Suppressor macrophage (primary cell): ENCODE measurements at places on chromosomes 2 and 18.

- no peak for DNase-seq
These were observed 28.5 kb downstream of the SLC66A2 start for GRCh38 chr18:79922971-79923411.

GRCh38 chr2:107337209-107337898, 451.4 kb upstream of the ST6GAL2 start:
- DNase-seq: no peak

- no peak for DNase-seq
These were observed 36.0 kb downstream of the TTC27 start for GRCh38 chr2:32663864-32664263.

DNA sequence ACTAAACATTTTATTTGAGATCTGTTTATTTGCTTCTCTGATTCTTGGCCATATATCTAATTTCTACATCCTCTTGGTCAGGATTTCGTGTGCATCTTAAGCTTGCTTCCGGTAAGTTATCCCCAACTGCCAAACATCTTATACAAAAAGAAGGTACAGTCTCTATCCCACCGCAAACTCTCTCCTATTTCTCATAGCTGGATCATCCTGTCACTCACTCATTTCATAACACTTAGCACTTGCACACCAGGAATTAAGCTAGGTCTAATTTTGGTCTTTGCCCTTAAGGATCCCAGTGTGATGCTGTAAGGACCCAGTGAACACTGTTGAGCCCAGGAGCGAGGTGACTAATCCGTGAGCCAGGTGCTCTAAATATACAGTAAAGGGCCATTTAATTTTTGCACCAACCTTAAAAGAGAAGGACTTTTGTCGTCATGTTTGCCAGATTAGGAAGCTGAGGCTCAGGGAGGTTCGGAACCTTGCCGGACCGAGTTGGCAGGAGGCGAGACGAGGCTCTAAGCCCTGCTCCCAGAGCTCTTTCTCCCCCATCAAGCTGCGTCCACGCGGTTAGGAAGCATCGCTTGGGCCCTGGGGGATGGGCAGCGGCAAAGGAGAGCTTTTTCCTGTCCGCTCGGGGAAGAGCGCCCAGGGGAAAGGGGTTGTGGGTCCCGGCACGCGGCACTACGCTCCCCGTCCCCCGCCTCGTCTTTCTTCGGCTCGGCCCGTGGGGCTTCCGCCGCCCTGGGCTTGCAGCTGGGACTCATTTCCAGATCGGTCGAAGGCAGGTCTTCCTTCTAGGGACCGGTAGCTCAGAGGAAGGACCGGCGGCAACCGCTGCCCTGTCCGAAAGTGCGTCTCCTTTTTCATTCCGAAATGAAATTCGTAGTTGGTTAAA, 4.1 kb upstream of the ITPRIPL1 start:
- peak; percentile 54 for DNase-seq

GRCh38 chr2:208594642-208595385, 188.2 kb downstream of the PTH2R start:
- no peak for DNase-seq

GRCh38 chr2:234827096-234827860, 124.5 kb upstream of the SH3BP4 start:
- DNase-seq: no peak

- DNase-seq: peak; percentile 23
These were observed 554.6 kb upstream of the TNP1 start for GRCh38 chr2:217414429-217414828.

- no peak for DNase-seq
These were observed 8.1 kb downstream of the NCK2 start for GRCh38 chr2:105752691-105753358.

DNA sequence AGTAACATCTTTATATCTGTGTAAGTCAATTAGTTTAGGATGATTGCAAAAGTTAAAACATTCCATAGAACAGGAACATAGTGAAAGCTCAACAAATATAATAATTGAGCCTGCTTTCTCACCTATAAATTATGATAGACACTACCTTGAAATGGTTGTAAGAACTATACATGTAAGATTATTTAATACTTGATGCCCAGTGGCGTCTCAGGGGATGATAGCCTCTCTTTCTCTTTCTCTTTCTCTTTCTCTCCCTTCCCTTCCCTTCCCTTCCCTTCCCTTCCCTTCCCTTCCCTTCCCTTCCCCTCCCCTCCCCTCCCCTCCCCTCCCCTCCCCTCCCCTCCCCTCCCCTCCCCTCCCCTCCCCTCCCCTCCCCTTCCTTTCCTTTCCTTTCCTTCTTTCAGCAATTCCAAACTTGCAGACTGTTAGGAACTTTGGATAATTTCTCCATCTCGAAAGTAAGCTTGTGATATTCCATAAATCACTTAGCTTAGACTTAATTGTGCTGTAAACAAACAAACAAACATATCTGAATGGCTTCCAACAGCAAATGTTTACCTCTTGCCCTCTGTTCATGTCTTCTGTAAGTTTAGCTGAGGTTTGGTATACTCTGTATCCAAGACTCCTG, 1102.7 kb downstream of the TSN start:
- DNase-seq: no peak

DNA sequence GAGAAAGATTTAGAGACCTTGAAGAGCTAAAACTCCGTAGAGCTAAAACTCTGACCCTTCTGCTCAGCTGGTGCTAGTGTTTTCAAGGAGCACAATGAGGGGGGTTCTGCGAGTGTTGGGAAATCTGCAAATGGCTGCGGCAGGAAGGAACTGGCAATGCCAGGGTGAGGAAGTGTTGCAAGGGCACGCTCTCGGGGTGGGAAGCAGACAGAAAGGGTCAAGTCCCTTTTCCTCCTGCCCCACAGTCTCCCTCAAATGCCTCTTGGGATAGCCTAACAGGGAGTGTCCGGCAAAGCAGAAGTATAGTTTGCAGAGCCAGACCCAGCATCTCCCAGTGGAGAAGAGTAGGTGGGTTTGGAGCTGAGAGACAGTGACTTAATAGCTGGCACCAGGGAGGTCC, 60.5 kb downstream of the NCAPH start:
- peak; percentile 85 for DNase-seq

- no peak for DNase-seq
These were observed 53.5 kb upstream of the TCF4 start for GRCh38 chr18:55641486-55641885.

DNA sequence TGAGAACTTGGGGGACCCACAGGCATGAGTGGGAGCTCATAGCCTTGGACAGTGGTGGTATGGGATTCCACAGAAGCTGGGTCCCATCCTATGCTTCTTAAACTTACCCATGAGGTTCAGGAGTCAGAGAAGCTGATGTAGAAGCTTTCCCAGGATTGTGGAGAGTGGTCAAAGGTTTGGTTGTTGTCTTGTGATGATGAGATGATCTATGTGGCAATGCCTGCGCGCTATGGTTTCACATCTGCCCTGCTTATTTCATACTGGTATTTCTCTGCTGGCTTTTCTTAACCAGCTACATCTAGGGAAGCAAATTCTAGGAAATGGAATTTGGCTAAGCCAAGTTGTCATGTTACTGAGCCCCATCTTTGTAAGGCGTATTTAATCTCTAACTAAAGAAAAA, 168.6 kb downstream of the ZNF407 start:
- peak; percentile 39 for DNase-seq

DNA sequence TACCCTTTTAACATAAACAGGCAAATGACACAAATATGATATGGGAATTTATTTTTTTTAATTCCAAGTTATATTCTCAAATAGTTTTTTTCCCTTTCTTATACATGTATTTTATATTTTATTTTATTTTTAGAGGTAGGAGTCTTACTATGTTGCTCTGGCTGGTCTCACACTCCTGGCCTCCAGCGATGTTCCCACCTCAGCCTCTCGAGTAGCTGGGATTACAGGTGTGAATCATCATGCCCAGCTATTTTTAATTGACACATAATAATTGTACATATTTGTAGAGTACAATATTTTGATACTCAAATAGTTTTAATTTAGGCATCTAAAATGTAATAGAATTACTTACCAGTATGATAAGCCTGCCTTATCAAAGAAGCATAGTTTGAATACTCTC, 12.2 kb downstream of the BAZ2B start:
- DNase-seq: no peak

DNA sequence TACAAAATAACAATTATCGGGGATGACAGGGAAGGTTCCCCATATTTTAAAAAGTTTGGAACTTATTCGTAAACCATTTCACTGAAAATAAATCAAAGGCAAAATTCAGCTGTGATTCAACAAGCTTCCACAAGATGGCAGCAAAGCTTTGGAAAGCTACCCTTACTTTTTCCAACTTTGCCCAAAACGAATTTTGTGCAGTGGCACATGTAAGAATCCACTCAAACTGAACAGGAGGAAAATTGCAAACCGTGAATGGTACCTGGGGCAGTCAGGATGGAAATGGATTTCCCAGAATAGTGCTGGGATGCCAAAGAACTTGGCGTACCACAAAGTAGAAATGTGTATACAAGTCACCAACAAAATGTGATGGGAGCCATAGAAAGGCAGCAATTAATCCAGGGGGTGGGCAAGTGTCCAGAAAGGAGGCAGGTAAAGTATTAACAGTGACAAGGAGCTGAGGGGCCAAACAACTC, 10.7 kb downstream of the RPL31 start:
- DNase-seq: peak; percentile 84

DNA sequence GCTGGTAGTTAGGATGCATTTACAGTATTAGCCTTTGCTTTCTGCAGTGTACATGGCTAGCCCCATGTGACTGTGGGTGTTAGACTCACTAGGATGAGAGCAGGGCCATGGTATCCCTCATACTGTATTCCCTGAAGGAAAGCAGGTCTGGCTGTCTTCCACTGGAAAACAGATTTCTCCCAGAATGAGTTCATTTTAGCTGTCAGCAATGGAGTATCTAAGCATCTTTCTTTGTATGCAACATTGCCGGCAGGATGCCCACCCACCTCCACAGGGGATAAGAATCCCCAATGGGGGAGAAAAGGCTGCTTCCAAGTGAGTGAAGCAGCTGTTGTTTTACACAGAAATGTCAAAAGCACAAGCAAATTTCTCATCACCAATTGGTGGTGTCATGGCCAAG, 142.7 kb upstream of the KLHL14 start:
- no peak for DNase-seq

GRCh38 chr2:197059477-197059876, 133.0 kb upstream of the PGAP1 start:
- DNase-seq: no peak

- DNase-seq: no peak
These were observed 33.7 kb upstream of the KYNU start for GRCh38 chr2:142843731-142844130.

- no peak for DNase-seq
These were observed 5.2 kb downstream of the XRCC5 start for GRCh38 chr2:216114382-216114713.

- DNase-seq: no peak
These were observed 443.0 kb upstream of the MMADHC start for GRCh38 chr2:150030436-150031190.

DNA sequence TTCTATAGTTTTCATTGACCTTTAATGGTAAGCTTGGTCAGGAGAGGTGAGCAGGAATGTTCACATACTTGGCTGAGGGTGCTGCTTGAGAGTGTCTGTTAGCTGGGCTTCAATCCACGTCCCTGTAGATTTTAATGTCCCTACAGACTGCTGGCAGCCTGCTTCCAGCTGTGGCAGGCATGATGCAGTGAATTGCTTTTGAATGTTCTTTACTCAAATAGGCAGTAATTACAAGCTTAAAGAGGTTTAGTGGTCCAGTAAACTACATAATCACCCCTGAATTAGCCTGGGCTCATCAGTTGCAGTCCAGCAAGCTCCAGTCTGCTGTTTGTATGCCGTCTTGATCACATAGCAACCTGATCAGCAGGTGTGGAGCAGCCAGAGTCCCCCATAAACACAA, 102.1 kb downstream of the MEIS1 start:
- DNase-seq: no peak

DNA sequence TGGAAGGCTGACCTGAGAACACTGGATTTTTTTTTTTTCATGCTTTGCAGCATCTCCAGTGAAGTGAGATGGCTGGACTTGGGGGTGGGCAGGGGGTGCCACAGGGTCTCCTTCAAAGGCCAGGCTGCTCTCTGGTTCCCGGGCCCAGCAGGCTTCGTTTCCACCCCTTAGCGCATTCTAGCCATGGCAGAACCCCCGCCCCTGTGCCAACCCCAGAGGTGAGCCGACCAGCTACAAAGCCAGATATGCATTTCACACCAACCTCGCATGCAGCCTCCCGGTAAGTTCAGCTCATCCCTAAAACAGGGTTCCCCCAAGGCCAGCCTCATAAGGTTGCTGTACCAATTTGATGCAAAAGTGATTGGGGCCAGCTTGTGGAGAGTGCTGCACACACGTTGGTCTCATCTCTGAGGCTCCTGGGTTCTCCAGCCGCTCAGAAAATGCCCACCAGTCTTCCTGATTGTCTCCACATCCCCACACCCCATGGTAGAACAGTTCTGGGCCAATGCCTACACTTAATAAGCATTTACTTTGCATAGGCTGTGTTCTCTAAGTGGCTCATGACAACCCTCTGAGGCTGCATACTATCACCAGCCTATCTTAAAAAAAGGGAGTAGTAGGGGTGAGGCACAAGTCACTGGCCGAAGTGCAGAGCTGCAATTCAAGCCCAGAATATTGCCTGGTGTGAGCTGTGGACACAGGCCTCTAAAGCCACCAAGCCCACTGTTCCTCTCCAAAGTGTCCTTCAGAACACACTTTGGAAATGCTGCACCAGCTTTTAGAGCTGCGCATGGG, 23.3 kb downstream of the SMAD7 start:
- no peak for DNase-seq

- peak; percentile 13 for DNase-seq
These were observed 89.1 kb downstream of the SCN2A start for GRCh38 chr2:165328272-165328671.

DNA sequence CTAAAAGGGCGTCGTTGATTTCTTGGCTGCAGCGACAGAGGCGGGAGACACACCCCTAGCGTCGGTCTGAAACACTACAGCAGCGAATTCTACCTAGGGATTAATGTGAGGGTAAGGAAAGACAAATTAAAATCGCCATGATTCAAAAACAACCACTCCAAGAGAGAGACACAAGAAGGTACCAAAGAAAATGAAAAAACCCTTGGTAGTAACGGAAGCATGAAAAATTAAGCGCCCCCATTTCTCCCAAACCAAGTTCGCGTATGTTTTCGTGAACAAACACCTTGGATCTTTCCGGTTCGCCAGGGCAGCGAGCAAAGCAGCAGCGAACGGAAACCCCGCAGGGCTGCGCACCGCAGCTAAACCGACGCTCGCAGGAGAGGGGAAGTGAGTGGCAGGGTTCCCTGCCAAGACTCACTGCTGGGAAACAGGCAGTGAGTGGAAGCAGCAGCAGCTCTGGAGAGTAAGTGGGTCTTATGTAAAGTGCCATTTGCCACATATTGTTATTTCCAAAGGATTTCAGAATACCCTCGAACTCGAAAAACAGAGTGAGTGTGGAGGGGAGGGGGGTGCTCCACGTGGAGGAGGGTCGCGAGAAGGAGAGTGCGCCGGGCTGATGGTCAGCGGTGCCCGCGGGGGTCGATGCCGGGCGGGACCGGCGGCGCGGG, 1.0 kb downstream of the PPP3R1 start:
- DNase-seq: peak; percentile 80

DNA sequence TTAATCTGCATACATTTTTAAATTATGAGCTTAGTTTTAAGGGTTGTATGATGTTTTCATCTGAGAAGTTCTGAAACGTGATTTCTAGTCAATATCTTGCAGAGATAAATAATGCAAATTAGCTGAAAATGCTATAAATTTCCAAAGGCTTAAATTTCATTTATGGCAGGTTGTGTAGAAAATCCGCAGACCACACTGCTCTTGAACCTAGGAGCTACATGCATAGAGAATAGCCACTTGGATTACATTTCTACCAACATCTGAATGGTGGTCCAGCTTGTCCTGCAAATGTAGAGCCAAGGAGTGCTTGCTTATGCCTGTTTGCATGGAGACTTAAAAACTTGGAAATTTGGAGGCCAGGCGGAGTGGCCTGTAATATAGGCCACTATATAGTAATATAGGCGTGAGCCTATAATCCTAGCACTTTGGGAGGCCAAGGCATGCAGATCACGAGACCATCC, 6.8 kb downstream of the MAT2A start:
- DNase-seq: no peak

- no peak for DNase-seq
These were observed 35.0 kb upstream of the GLI2 start for GRCh38 chr2:120700659-120701058.
